Esophagus squamous epithelium (tissue), 5 donors: ENCODE measurements at places on chromosomes 2 and 18.

DNA sequence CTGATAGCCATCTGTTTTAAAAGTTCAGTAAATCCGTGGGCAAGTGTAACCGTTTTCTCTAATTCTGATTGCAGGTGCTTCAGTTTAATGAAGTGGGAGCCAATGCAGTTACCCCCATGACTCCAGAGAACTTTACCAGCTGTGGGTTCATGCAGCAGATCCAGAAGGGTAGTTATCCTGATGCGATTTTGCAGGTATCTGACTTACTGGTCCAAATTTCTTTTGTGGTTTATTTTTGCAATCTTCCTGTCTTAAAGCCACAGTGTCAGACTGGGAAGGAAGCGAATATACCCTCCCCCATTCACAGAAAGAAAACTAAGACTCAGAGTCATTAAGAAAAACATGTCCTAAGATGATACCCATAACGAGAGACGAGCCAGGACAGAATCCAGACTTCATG, 7.7 kb downstream of the SERPINB2 start:
- DNase-seq = no peak

DNA sequence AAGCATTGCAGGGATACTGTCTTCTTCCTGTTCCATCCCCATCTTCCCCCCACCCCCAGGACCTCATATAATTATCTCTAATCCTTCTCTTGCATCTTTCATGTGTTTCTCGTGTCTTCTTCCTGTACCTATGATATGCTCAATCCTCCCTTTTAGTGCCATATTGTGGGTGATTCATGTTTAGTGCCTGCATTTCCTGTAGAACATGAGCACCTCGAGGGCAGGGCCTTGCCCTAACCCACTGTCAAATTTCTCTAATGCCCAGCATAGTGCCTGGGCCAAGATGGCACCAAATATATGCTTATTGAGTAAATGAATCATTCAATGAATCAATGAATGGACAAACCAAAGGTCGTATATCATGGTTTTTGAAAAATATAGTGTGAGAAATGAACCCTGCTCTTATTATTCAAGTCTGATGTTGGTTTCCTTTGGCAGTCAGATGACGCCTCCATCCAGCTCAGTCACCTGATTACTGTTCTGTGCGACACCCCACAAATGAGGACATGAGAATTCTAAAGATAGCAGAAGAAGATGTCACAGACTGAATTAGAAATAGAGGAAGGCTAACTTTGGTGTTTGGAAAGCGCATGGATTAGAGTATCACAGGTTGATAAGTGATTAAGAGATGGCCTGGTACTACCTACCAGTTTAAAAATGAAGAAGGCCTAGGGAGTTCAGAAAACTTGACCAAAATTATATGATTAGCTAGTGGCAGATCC, 278.4 kb downstream of the PRKCE start:
- no peak for DNase-seq

- DNase-seq = no peak
Measured at GRCh38 chr2:128818704-128819491, 500.2 kb upstream of the HS6ST1 start.

- DNase-seq = no peak
Measured at GRCh38 chr2:39919511-39920306, 140.7 kb upstream of the THUMPD2 start.

DNA sequence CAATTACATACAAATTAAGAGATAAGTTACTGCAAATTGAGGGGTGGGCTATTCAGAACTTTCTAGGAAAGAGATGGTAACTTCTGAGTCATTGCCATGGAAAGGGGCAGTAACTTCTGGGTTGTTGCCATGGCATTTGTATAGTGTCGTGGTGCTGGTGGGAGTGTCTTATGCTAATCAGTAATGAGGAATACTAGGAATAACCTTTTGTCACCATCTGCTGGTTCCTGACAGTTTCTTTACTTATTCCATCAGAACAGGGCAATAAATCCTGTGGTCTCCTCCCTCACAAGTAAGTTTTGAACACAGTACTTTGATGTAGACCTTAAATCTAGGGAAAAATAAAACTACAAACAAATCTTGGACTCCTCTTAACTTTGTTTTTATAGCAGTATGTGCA, 435.4 kb downstream of the BCL11A start:
- no peak for DNase-seq

- DNase-seq = no peak
Measured at GRCh38 chr18:61435064-61435652, 101.9 kb downstream of the CDH20 start.
